ENCODE measurements at places on chromosomes 1 and 21. TPM values are rescaled to one million over a fixed set of nuclear protein-coding genes. Genes with fewer than 3 reads are reported as not detected.

- no peak for DNase-seq
These were observed 236.6 kb upstream of the GJB5 start for GRCh38 chr1:34518146-34518699.

- no peak for DNase-seq
These were observed 145.7 kb downstream of the CLIC6 start for GRCh38 chr21:34814529-34814951.

DNA sequence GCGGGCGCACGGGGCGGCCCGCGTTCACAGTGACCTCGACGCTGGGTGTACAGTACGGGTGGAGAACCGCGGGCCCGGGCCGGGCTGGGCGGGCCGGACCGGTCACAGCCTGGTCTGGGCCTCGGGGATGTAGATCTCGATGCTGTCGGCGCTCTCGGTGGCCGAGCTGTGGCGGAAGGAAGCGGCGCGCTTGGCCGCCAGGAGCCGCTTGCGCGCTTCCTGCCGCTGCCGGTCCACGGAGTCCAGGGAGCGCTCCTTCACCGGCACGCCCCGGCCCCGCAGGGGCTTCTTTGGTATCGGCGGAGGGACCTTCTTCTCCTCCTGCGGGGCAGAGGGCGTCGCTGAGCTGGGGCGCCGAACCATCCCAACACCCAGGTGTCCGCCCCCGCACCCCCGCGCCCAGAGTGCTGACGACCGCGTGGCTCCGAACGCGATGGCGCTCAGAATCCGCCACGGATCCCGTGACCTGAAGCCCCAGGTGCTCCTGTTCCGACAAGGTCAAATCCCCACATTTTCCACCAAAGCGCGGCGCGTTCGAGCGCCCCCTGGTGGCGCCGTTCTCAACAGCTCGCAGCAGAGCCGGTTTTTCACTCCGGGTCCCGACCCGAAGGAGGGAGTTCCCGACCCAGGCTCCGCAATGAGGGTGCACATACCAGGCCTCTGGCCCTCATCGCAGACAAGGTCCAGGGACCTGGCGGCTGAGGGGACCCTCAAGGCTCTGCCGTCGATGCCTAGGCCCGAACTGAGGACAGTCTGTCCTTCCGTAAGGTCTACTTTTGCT is 6.6 kb upstream of the SMIM12 start:
- DNase-seq: peak; percentile 90

- no peak for DNase-seq
These were observed 94.7 kb upstream of the GPR52 start for GRCh38 chr1:174352883-174353608.

DNA sequence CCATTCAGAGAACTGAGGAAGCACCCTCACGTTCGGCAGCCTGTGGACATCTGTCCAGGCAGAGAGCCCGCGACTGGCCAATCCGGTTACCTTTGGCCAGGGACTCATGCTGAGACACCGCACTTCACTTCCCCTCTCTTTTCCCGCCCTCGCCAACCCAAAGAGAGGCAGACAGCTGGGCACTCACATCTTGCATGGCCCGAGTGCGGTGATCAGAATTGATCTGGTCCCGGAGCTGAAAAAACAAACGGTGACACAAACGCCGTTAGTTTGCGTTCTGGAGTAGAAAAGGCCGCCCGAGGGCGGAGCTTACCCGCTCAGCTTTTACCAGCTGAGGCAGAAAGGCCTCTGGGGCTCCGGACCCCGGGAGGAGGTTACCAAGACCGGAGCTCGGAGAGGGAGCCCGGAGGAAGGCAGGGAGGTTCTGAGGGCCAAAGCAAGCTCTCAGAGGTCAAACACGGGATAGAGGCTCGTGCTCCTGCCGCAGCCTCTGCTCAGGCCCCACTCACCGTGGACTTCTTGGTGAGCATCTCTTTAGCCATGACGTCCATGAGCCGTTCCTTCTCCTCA is 376 bp downstream of the SF3A3 start:
- DNase-seq: no peak

Gene PPIAL4G
- total RNA-seq: 0.25 TPM

Gene CLDN14
- total RNA-seq: not detected

Gene KCNK2
- 2.1 TPM for total RNA-seq

Gene DMBX1
- total RNA-seq: not detected

Gene CD53
- 58.8 TPM for total RNA-seq

Gene ALG14
- 1.2 TPM for total RNA-seq

Gene CACNA1S
- not detected for total RNA-seq
